ENCODE measurements at places on chromosomes 3 and 15.

DNA sequence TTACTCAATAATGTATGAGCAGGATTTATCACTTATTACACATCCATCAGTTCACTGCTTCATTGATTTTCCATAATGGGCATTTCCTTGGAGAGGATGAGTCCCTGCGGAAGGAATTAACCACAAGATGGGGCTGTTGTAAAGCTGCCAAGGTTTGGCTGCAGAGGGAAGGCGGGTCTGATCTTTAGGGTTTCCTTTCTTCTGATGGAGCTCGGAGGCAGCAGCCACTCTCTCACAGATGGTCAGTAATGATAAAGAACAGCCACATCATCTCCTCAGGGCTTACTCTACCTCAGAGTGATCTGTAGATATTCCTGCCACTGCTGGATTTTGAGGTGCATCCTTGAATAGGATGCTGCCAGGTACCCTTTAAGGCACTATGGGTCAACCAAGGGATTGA lies 115.2 kb downstream of the USP13 start:
- DNase-seq: no peak

- no peak for DNase-seq
Observed at GRCh38 chr3:46098319-46098761, 71.1 kb upstream of the XCR1 start.

DNA sequence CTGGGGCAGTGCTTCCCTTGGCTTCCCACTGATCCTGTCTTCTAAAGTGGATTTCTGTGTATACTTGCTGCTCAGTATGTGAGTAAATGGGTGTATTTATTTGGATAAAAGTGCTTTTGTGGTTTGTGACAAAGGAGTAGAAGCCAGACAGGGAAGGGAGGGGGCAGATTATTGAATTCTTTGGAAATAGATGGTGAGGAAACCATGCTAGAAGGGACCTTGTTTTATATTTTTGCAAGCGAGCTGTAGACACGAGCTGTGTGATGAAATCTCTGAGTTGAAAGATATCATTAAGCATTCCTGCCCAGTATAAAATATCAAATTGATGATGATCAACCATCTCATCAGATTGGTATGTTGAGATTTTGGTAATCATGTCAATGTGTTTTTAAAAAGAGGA lies 68.9 kb downstream of the DUT start:
- no peak for DNase-seq

DNA sequence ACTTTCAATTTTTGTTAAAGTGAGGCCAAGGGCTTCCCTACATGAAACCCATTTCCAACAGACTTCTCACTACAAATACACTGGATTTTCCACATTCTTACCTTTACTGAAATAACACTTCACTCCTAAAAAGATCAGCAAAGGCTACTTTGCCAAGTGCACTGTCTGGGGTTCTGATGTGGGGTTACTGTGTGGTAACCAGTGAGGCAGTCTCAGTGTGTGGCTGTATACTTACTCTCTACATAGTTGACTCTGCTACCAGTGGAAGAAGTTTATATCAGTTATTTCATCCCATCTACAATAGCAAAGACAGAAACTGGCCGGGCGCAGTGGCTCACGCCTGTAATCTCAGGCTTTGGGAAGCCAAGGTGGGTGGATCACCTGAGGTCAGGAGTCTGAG lies 5.6 kb downstream of the WDR82 start:
- no peak for DNase-seq

DNA sequence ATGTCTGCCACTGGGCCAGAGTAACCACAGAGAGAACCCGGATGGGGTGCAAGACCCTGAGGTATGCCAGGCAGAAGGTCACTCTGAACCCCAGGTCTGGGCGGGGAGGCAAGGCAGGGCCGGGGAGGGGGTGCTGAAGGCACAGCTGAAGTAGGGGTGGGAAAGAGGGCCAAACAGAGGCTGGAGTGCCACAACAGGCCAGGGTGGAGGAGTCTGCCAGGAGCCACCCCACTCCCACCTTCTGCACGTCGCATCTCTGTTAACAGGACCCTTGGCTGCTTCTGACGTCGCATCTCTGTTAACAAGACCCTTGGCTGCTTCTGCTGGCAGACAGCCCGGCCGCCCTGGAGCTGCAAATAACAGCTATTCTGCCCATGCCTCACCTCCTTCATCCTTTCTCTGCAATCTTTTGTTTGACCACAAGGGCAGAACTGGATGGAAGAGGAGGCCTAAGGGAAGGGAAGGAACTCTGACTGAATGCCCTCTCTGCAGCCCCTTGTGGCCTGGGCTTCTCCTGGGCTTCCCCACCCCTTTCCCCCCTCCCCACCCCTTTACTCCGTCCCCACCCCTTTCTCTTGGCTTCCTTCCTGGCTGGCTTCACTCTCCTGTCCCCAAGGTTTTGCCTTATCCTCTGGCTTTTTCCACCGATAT lies 20.6 kb upstream of the FBLN2 start:
- DNase-seq: no peak

DNA sequence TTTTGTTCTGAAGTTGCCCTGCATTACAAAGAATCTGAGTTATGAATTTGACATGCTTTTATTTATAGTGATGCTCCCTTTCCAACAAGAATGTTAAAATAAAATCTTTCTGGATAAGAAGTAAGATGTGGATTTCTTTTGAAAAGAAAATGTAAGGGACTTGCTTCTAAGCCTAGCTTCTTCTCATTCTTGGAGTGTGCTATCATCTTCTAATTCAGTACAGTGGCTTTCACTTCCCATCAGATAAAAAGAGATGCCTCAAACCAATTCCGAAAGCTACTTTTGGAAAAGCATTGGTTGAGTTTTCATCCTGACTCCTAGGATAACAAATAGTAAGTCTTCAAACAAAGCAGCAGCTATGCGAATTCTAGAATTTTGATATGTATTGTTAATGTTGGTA lies 197.0 kb upstream of the ZPLD1 start:
- no peak for DNase-seq

DNA sequence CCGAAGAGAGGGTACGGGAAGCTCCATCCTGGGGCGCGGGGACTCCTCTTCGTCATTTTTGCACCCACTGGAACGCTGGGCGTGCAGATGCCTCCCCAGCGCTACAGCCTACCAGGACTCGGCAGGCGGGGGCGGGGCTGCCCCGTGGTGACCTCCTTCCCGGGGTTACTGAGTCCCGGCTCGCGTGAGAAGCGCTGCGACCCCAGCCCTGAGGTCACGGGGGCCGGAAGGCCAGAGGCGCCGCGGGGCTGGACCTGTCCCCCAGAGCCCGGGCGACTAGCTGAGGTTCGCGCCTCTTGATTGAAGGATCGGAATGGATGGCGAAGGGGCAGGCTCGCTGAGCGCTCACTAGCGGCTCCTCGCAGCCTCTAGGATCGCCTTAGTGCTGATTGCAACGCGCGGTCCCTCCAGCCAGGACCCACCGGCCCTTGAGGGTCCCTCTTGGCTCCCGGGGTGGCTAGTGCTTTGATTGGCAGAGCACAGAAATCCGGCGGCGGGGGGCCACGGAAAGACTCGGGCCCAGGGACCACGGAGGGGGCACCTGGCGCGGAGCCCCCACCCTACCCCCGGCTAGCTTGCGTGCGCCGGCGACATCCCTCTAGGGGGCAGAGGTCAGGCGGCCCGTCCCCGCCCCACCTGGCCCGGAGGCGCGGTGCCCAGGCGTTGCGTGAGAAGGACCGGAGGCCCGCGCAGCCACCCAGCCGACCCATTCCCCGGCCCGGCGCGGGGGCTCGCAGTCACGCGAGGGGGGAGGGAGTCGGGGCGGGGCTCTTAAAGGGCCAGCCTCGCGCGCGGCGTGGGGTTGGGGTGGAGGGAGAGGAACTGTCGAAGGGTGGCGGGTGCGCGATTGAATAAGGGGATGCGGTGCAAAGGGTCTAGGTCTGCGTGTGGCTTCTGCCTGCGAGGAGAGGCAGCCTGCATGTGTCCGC lies 781 bp upstream of the CYP1A1 start:
- peak; percentile 5 for DNase-seq

- DNase-seq: no peak
Observed at GRCh38 chr3:160279657-160280056, 54.4 kb downstream of the C3orf80 start.

- DNase-seq: no peak
Observed at GRCh38 chr3:154943981-154944380, 136.1 kb upstream of the MME start.

DNA sequence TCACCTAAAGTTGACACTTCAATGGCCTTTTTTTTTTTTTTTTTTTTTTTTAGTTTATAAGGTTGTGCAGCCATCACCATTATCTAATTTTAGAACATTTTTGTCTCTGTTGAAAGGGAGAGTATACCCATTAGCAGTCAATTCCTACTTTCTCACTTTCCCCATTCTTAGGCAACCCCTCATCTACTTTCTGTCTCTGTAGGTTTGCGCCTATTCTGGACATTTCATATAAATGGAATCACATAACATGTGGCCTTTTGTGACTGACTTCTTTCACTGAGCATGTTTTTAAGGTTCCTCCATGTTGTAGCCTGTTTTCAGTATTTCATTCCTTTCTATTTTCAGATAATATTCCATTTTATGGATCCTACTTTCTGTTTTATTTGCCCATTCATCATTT lies 56.3 kb downstream of the BLM start:
- DNase-seq: no peak

- no peak for DNase-seq
Observed at GRCh38 chr3:126126286-126126685, 42.4 kb upstream of the SLC41A3 start.

- no peak for DNase-seq
Observed at GRCh38 chr15:55402707-55403106, 5.5 kb downstream of the CCPG1 start.

GRCh38 chr3:77837456-77838025 lies 797.6 kb downstream of the ROBO2 start:
- no peak for DNase-seq

GRCh38 chr3:169203631-169204550 lies 459.6 kb downstream of the MECOM start:
- DNase-seq: no peak

Measured in DMS153 (cell line).